ENCODE measurements at places on chromosomes 6 and 20. TPM values are rescaled to one million over a fixed set of nuclear protein-coding genes. Genes with fewer than 3 reads are reported as not detected.

KCNQ5 gene
- 0.43 TPM for total RNA-seq

NKX2-2 gene
- total RNA-seq, result not detected

SLC24A3 gene
- 0.11 TPM for total RNA-seq

SESN1 gene
- 30.2 TPM for total RNA-seq

GHRH gene
- total RNA-seq, result not detected

CTCFL gene
- under 0.01 TPM for total RNA-seq

NSFL1C gene
- 38.1 TPM for total RNA-seq

TMEM244 gene
- total RNA-seq, result not detected

WFDC10B gene
- total RNA-seq, result not detected

CGA gene
- not detected for total RNA-seq

MOG gene
- total RNA-seq, result not detected

LPA gene
- total RNA-seq, result not detected

SLC4A11 gene
- 1.6 TPM for total RNA-seq

GSTA2 gene
- total RNA-seq, result not detected

ABHD16B gene
- not detected for total RNA-seq

PROKR2 gene
- not detected for total RNA-seq

PDE7B gene
- under 0.01 TPM for total RNA-seq

TNFRSF6B gene
- total RNA-seq, result 0.39 TPM

SLC23A2 gene
- total RNA-seq, result 58.9 TPM

LY6G6F gene
- total RNA-seq, result not detected

MUC21 gene
- total RNA-seq, result not detected

CRYBG1 gene
- under 0.01 TPM for total RNA-seq

MLN gene
- not detected for total RNA-seq

ELOVL2 gene
- total RNA-seq, result not detected

SLC35D3 gene
- total RNA-seq, result not detected

SNX5 gene
- 108 TPM for total RNA-seq

LAMA5 gene
- total RNA-seq, result 36.9 TPM

CTAGE9 gene
- 0.11 TPM for total RNA-seq

PRSS35 gene
- 0.11 TPM for total RNA-seq

ASIP gene
- total RNA-seq, result not detected

DOK5 gene
- 3.1 TPM for total RNA-seq

PFDN4 gene
- 99.7 TPM for total RNA-seq

ACSS1 gene
- total RNA-seq, result 4.7 TPM

PKIB gene
- total RNA-seq, result 2.4 TPM

C20orf144 gene
- total RNA-seq, result 0.33 TPM

ECT2L gene
- total RNA-seq, result 0.39 TPM

EPB41L1 gene
- 30.4 TPM for total RNA-seq

F13A1 gene
- not detected for total RNA-seq

OR2B6 gene
- not detected for total RNA-seq

HCRTR2 gene
- 0.39 TPM for total RNA-seq
